ENCODE measurements at places on chromosomes 11 and 22.

GRCh38 chr11:561148-562003 lies 606 bp downstream of the RASSF7 start:
- no peak for DNase-seq

DNA sequence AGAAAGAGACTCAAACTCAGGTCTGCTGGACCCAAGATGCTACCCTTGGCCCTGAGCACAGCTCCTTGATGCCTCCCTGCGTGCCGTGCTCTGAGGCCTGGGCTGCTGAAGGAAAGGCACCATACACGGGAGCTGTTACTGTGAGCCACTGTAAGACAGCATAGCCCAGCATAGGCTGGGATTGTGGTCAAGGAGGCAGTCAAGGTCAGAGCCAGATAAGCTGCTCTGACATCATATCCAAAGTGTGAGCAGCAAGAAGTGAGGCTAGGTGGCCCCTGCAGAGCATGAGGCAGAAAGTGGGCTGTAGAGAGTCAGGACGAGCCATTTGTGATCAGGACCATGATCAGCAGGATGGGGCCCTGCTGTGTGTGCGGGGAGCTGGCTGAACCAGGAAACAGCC lies 7.7 kb downstream of the SLC22A8 start:
- no peak for DNase-seq

DNA sequence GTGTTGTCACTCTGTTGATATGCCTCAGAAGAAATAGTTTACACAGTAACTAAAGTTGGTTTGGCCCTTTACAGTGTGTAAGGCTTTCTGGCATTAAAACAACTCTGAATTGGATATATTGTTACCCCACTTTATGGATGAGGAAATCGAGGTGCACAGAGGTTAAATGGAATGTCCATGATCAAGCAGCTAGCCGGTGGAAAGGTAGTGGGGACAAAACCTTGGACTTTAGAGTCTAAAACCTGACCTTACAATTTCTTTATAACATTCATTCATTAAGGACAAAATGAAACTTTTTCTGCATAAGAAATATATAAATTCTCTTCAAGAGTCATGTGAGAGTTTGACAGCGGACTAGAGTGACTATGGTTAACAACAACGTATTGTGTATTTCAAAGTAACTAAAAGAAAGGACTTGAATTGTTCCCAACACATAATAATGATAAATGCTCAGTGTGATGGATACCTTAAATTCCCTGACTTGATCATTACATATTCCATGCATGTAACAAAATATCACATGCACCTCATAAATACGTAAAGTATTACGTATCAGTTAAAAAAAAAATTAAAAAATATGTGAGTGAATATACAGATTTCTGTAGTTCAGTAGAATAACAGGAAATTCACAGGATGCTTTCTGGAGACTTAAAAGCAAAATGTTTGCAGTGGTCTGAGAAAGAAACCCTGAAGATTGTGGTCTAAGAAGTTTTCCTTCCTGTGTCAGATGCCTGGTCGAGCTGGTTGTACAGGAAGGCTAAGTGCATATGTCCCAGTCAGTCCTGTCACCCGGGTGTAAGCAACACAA lies 51.0 kb downstream of the TEAD1 start:
- no peak for DNase-seq

- DNase-seq: no peak
Observed at GRCh38 chr11:18987454-18988231, 48.4 kb upstream of the MRGPRX1 start.

GRCh38 chr11:111423250-111423615 lies 44.2 kb upstream of the POU2AF1 start:
- DNase-seq: no peak

GRCh38 chr11:96641261-96641660 lies 251.4 kb downstream of the JRKL start:
- no peak for DNase-seq

GRCh38 chr22:17194213-17194612 lies 25.0 kb downstream of the ADA2 start:
- DNase-seq: no peak

GRCh38 chr22:42227435-42227834 lies 43.0 kb downstream of the TCF20 start:
- no peak for DNase-seq

GRCh38 chr11:61265357-61265756 lies 24.4 kb downstream of the PGA5 start:
- DNase-seq: no peak

DNA sequence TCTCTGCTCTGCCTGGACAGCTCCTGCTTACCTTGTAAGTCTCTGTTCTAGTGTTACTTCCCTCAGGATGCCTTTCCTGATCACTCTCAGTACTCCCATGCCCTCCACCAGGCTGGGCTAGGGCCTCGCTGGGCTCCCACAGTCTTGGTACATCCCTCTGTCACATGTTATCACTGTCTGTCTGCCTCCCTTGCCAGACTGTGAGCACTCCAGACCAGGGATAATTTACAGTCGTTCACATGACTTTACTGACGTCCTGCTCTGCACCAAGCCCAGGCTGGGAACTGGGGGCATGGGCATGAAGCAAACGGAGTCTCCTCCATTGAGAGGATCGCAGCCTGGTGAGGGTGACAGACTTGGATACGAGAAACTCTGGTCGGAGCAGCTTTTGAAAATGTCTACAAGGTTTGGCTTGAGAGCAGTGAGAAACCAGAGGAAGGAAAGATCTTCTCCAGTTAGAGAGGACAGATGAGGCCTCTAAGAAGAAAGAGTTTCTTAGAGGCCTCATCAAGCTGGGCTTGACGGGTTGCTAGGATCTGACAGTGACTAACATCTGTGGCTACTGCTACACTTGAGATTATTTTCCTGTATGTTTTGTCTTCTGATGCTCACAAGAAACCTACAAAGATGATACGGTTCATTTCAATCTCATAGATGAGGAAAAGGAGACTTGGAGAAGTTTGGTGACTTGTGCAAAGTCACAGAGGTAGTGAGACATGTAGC lies 12.5 kb downstream of the USP35 start:
- DNase-seq: no peak

DNA sequence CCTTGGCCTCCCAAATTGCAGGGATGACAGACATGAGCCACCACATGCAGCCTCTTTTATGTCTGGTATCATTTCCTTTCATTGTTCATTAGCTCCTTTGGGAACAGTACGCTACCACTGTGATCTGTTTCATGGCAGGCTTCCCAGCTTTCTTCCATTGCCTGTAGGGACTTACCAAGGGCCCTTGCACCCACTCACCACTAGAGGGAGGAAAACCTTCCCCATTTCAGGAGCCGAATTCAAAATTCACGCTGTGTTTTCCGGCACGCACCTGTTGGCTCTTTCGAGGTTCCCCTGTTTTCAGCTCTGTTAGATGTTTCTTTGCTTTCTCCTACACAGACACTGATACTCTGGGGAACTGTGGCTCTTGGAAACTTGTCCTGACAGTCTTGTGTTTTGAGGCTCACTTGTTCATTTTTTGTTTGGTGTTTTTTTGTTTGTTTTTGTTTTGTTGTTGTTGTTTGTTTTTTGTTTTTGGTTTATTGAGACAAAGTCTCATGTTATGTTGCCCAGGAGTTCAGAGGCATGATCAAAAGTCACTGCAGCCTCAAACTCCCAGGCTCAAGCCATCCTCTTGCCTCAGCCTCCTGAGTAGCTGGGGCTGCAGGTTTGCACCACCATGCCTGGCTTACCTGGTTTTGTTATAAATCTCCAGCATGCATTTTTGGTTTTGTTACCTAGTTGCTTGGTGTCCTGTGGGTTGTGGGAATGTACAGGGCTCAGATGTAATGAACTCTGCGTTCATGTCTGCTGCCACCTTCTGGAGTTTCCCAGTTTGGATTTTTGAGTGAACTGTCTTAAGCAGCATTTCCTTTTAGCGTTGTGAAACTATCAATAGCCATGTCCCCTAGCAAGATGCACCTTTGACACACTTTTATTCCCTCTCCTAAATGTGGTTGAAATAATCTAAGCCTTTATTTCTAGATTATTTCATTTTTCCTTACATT lies 2.3 kb downstream of the KRTAP5-11 start:
- DNase-seq: no peak

DNA sequence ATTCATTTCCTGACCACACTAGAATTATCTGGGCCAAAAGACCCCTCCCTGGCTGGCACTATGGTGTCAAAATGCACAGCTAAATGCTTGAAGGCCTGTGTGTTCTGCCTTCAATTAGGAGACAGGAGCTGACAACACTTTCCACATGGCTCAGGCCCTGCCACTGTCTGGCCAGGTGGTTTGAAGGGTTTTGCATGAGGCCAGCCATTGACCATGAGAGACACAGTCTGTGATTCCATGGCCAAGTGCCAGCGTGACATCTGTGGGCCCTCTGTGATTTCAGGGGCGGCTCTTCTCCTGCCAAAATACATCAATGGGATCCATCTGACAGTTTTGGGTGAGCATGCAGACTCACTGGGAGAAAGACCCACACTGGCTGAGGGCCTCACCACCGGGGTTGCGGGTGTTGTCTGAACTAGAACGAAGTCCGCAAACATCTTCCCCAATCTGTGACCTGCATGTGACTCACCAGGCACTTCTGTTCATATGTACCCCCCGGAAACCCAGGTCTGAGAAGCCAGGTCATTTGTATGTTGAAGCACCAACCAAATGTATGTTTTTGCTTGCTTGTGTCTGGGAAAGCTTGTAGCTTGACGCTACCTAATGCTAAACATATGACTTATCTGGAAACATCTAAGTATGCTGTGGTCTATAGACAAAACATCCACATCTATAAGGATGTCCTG lies 20.7 kb upstream of the NAV2 start:
- DNase-seq: no peak

DNA sequence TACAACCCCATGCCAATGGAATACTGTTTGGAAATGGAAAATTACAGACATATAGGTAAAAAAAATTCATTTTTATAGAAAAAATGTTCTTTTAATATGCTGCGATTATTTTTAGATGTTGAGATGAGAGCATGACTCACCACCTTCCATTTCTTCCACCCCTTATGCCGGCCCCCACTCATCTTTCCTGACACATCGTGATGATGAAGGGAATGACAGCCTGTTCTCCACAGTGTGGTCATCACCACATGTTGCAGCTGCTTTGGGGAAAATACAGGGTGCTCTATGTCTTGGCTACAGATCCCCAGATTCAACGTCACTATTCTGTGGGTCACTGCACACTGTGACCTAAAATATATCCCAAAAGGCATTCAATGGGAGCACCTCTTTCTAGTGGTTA lies 916.2 kb downstream of the METTL15 start:
- DNase-seq: no peak

- DNase-seq: peak; percentile 81
Observed at GRCh38 chr11:1574238-1574932, 2.3 kb upstream of the DUSP8 start.

GRCh38 chr22:36781656-36782627 lies 6.0 kb upstream of the IFT27 start:
- DNase-seq: peak; percentile 97

GRCh38 chr11:72048766-72049460 lies 31.4 kb downstream of the NUMA1 start:
- no peak for DNase-seq

DNA sequence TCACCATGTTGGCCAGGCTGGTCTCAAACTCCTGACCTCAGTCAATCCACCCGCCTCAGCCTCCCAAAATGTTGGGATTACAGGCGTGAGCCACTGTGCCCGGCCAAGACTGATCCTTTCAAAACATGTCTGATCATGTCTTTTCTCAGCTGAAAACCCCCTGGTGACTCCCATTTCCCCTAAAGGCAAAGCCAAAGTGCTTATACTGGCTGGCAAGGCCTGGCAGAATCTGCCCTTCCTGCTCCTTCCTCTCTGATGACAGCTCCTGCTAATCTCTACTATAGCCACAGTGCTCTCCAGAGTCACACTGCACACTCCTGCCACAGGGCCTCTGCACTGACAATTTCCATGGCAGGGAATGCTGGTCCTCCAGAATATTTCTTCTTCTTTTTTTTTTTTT lies 2.6 kb upstream of the MCHR1 start:
- no peak for DNase-seq

DNA sequence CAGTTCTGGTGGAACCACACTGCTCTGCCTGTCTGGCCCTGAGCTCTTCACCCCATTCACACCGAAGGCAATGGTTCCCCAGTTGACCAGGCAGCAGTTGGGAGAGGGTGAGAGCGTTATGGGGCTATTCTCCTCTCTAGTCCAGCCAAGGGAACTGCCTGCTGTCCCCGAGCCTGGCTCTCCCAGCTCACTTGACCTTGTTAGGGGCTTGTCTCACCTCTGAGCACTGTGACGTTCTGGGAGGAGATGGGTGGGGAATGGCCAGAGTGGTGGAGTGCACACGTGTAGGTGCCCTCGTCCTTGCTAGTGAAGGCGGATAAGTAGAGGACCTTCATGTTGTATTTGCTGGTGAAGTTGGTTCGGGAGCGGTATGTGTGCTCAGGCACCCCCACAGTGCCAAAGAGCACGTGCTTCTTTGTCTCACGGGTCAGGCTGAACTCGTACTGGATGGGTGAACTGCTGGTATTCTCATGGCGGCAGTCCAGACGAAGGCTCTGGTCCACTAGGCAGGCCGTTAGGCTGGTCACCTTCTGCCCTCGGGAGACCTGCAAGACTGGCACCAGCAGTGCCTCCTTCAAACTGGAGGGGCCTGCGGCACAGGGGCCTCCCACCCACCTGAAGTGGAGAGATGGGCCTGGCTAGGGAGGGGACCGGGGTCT lies 3.0 kb downstream of the THY1 start:
- no peak for DNase-seq

DNA sequence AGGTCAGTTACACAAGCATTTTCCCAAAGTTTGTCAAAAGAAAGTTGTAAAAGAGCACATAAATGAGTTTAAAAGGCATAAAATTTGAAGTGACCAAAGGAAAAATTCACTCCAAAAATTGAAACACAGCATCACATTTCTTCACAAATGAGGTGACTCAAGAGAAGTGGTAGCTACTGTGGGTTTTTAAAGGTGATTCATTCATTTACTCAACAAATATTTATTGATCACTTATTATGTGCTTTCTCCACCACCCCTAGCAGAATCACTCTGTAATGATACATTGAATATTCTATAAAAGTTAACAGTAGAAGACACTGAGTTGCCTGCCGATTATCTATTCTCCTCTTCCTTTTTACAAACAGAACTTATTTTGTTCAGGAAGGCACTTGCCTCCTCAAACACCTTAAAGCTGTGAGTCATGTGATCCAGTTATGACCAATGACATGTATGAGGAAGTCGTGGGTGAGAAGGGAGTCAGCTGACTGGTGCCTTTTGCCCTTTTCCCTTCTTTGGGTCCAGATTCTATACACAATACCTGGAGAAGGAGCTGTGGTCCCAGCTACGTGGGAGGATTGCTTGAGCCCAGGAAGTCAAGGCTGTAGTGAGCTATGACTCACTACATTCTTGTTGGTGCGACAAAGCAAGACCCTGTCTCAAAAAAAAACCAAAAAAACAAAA lies 67.7 kb upstream of the CLNS1A start:
- peak; percentile 56 for DNase-seq

- DNase-seq: no peak
Observed at GRCh38 chr11:15821451-15821850, 534.9 kb downstream of the SOX6 start.

Data from stimulated activated effector memory CD8-positive, alpha-beta T cell treated with anti-CD3 and anti-CD28 coated beads, Interleukin-12 subunit alpha, Interleukin-12 subunit beta, amount 100 ng/mL, for 72 hours (primary cell).